Fibroblast of skin of back (primary cell): ENCODE measurements at places on chromosomes 7 and 10.
A peak's percentile ranks its signal among the peaks of the same experiment; 100 is the strongest.

GRCh38 chr10:24306507-24306875, 97.6 kb downstream of the KIAA1217 start:
- peak; percentile 66 for DNase-seq

DNA sequence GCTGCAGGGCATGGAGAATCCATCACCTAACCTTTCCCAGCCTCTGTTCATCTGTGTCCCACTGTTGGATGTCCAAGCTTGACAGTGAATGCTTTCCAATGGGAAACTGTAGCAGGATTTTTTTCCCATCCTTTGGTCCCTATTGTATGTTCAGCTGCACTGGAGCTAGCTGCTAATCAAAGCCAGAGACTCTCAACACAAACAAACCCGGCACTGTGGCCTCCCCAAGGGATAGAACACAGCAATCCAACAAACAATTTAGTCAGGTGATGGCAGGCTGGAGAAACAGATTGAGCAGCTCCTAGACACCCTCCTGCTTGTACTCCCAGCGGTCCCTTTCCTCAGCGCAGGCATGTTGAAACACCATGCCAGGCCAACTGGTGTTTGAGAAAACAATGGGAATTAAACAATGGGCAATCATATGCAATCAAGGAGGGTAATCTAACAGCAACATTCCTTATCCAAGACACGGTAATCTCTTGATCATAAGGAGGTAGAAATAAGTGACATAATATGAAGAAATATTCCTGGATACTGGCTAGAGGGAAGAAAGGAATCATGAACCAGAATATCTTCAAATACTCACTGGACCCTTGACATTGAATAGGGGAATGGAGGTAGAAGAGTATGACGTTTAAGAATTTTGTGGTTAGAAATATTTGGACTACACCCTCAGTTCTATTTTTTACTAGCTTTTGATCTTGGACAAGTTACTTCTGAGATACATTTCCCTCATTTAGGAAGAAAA, 15.0 kb downstream of the PTN start:
- DNase-seq = no peak

DNA sequence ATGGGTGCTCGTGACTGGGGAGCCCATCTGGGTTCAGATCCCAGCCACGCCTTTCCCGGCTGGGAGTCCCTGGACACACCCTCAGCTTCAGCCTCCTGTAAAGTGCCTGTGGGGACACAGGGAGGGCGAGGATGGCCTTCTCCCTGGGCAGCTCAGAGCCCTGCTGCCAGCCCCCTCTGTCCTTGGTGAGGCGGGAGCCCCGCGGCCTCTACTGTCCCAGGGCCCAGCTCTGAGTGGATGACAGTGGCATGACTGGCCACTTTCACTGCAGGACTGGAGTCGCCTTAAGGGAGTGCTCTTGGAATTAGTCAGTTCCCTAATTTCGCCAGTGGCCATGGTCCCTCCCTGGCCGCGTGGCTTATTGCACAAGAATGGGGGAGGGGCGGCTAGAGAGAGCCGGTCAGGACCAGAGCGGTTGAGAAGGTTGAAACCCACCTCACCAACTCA, 4.6 kb downstream of the BRI3 start:
- DNase-seq = peak; percentile 89

- DNase-seq = peak; percentile 36
Measured at GRCh38 chr10:127243490-127244272, 47.3 kb upstream of the INSYN2A start.

- peak; percentile 49 for DNase-seq
Measured at GRCh38 chr10:34815185-34816084, at the start of gene PARD3. TSS of gene PARD3 (minus strand) at chr10:34815296. CDS start at chr10:34814995, 301 bp downstream.

- peak; percentile 2 for DNase-seq
Measured at GRCh38 chr7:64849250-64849923, 53.7 kb upstream of the ZNF273 start.

GRCh38 chr7:119684763-119685162, 588.2 kb upstream of the KCND2 start:
- peak; percentile 73 for DNase-seq
